Pulmonary artery endothelial cell (primary cell): ENCODE measurements at places on chromosomes 4 and X. TPM values are rescaled to one million over a fixed set of nuclear protein-coding genes. Genes with fewer than 3 reads are reported as not detected.

- DNase-seq, result no peak
Observed at GRCh38 chrX:138011468-138011867, 445.5 kb downstream of the ZIC3 start.

GRCh38 chr4:3291969-3292570 lies 751 bp upstream of the RGS12 start:
- no peak for DNase-seq

DNA sequence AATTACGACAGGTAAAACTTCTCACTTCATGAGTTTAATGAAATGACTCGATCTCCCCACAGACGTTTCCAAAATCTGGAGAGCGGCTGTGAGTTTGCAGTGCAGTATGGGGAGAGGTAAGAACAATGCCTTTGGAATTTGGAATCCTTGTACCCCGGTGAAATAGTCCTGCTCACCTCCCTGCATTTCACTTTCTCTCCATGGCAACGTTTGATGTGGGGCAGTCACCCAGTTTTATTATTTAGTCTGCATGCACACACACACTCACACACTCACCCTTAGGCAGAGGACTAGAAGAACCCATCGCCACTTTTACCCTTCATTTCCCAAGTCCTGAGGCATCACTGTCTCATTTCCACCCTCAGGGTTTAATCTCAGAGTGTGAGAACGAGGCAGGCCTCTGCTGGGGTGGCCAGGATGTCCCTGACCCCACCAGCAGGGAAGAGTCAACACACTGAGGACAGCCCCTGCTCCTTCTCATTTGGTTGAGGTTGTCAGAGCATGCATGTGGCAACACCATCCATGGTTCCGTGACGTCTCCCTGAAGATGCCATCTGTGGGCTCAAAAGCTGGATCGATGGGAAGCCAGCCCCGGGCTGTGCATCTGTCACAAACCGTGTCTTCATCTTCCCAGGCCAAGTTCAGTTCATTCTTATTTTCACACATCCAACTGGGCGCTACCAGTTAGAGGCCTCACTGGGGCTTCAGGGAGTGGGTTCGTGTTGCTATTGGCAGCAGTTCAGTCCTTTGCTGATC lies 119.8 kb upstream of the TRIM2 start:
- DNase-seq, result no peak

- no peak for DNase-seq
Observed at GRCh38 chr4:182351485-182351884, 108.3 kb downstream of the TENM3 start.

ITGB1BP2 gene
- total RNA-seq, result 0.46 and 1.4 TPM in 2 replicates

- DNase-seq, result no peak
Observed at GRCh38 chr4:55553441-55554201, 6.9 kb upstream of the CLOCK start.

LGI2 gene
- total RNA-seq, result 0.04 and 0.13 TPM in 2 replicates

- no peak for DNase-seq
Observed at GRCh38 chr4:183624548-183624947, 34.4 kb downstream of the RWDD4 start.

DNA sequence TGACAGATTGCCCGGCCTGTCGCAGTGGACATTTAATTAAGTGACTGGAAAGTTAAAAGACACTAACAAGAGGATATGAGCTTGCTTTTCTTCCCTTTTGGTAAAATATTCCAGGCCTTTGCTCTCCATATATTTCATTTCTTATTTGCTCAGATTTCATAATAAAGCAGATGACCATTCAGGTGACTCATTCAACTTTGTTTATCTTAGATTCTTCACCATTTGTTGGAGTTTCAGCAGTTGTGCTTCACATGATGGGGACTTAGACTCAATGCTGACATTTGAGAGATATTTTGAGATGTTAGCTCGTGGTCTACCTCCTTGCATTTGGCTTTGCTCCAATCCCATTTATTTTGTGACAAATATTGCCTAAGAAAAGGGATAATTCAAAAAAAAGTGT lies 312.2 kb downstream of the ARHGAP24 start:
- no peak for DNase-seq

ZAR1 gene
- total RNA-seq, result not detected in 2 replicates

KCND1 gene
- total RNA-seq, result 0.13 and 0.32 TPM in 2 replicates

DNA sequence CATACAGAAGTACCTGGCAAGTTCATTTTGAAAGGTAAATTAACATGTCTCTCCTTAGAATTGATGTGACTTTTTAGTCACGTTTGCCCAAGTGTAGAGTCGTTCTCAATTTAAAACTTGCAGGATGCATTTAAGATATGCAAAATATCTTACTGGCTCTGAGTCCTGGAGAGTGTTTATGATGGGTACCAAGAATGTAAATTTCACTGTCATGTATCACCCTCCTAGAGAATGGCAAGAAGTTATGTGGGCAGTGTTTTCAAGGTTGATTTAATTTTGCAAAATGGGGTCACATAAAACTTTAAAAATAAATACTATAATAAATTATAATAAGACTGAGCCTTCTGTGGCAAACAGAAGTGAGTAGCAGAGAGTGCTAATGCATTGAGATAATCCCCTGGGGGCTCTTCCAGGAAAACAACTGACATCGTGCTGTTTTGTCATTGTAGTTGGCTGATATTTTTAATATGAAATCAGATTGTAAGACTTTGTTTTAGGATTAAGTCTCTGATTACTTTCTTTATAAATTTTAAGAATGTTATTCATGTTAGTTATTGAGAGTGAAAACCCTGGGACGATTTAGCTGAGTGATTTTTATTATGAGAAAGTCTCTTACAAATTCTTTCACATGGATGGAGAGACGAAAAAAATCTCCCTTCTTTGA lies 103.0 kb downstream of the AFF1 start:
- DNase-seq, result no peak
